Activated CD8-positive, alpha-beta memory T cell treated with anti-CD3 and anti-CD28 coated beads, Interleukin-2, amount 10 ng/mL, durations not matched to agents 7 days and 5 days (primary cell): ENCODE measurements at places on chromosomes 16 and 17. TPM values are rescaled to one million over a fixed set of nuclear protein-coding genes. Genes with fewer than 3 reads are reported as not detected.
A peak's percentile ranks its signal among the peaks of the same experiment; 100 is the strongest.

The RAB26 gene
- total RNA-seq: 0.68 TPM

The NOL11 gene
- total RNA-seq: 64.7 TPM

The TNK1 gene
- 0.54 TPM for total RNA-seq

The YBX2 gene
- total RNA-seq: 0.35 TPM

- peak; percentile 46 for DNase-seq
- no peaks in the 10 kb centered on the region for H3K27me3 ChIP-seq
- H3K27ac ChIP-seq: no peak overlapping the region
- H3K4me3 ChIP-seq: no peak overlapping the region
- no peaks in the 10 kb centered on the region for H3K36me3 ChIP-seq
These were observed 12.8 kb upstream of the PRR14 start for GRCh38 chr16:30637944-30638343.

DNA sequence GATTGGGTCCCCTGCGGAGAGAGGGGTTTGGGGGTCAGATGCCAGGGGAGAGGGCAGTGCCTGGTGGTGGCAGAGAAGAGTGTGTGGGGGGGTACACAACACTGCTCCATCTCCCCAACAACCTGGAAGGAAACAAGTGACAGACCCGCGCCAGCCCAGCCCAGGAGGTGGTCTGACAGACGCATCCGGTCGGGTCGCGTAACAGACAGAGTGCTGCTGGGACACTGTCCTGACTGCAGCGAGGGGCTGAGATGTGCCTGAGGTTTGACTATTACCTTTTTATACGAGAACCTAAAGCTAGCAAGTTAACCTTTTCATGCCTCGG, 16.2 kb downstream of the UNC13D start:
- DNase-seq: peak; percentile 70
- H3K27me3 ChIP-seq: no peaks in the 10 kb centered on the region
- peaks cover 22% of the 10 kb centered on the region for H3K4me1 ChIP-seq
- H3K27ac ChIP-seq: peak overlapping the region; percentile 90
- H3K36me3 ChIP-seq: peaks cover 22% of the 10 kb centered on the region

GRCh38 chr17:34391241-34391640, 28.2 kb upstream of the CCL1 start:
- H3K4me1 ChIP-seq: peaks cover 44% of the 10 kb centered on the region
- DNase-seq: no peak
- H3K4me3 ChIP-seq: no peak overlapping the region
- H3K27me3 ChIP-seq: peaks cover 5% of the 10 kb centered on the region

- H3K4me3 ChIP-seq: no peak overlapping the region
- no peaks in the 10 kb centered on the region for H3K4me1 ChIP-seq
- H3K27me3 ChIP-seq: no peaks in the 10 kb centered on the region
- no peaks in the 10 kb centered on the region for H3K36me3 ChIP-seq
- H3K27ac ChIP-seq: no peak overlapping the region
These were observed 125.5 kb downstream of the ZNF18 start for GRCh38 chr17:11871773-11872172.

GRCh38 chr17:47844814-47845715, 4.0 kb upstream of the SCRN2 start:
- H3K27ac ChIP-seq: no peak overlapping the region
- no peak overlapping the region for H3K4me3 ChIP-seq
- DNase-seq: no peak
- peaks cover 59% of the 10 kb centered on the region for H3K27me3 ChIP-seq
- no peaks in the 10 kb centered on the region for H3K36me3 ChIP-seq

DNA sequence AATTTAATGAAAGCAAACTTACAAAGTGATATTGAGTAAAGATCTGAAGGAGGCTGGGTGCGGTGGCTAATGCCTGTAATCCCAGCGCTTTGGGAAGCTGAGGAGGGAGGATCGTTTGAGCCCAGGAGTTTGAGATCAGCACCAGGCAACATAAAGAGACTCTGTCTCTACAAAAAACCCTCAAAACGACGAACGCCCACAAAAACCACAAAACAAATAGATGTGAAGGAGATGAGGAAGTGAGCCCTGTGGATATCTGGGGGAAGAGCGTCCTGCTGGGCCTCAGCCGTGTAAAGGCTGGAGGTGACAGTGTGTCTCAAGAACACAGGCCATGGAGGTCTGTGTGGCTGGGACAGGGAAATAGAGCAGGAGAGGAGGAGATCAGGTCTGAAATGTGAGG, 68.8 kb downstream of the ITFG1 start:
- no peak overlapping the region for H3K4me3 ChIP-seq
- no peak for DNase-seq
- peaks cover 5% of the 10 kb centered on the region for H3K4me1 ChIP-seq
- H3K27ac ChIP-seq: peak overlapping the region; percentile 21

DNA sequence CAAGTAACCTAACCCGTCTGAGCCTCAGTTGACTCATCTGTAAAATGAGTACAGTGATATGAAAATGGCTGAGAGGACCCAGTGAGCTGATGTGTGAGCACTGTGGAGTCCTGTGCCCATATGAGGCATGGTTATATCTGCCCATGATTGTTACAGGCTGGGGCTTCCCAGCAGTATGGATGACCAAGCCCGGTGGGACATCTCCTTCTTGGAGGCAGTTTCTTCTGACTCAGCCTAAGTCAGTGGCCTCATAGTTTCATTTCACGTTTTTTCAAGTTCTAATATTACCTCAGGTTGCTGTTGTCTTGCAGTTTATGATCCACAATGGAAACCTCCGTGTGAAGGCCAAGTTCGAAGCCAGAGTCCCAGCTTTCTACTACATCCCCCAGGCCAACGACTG, 4.8 kb downstream of the ADAP2 start:
- H3K4me1 ChIP-seq: peaks cover 6% of the 10 kb centered on the region
- no peaks in the 10 kb centered on the region for H3K36me3 ChIP-seq

DNA sequence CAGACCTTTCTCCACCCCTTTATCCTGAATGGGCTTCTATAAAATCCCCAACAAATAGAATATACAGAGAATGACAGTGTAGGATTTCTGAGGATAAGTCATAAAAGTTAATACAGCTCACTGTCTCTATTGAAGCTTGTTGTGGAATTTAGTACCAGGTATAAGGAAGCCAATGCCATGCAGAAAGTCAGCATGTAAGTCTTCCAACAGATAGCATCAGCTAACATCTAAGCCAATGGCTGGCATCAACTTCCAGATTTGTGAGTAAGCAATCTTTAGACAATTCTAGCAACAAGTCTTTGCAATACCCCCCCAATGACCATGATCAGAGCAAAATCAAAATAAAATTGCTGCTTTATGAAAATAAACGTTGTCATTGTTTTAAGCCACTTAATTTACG, 22.5 kb upstream of the LRRC37A3 start:
- H3K4me3 ChIP-seq: no peak overlapping the region
- peaks cover 18% of the 10 kb centered on the region for H3K4me1 ChIP-seq
- H3K36me3 ChIP-seq: no peaks in the 10 kb centered on the region
- DNase-seq: no peak

GRCh38 chr16:88697831-88698615, 8.2 kb downstream of the RNF166 start:
- peaks cover 48% of the 10 kb centered on the region for H3K4me1 ChIP-seq
- peaks cover 26% of the 10 kb centered on the region for H3K36me3 ChIP-seq
- DNase-seq: no peak
- no peak overlapping the region for H3K4me3 ChIP-seq

DNA sequence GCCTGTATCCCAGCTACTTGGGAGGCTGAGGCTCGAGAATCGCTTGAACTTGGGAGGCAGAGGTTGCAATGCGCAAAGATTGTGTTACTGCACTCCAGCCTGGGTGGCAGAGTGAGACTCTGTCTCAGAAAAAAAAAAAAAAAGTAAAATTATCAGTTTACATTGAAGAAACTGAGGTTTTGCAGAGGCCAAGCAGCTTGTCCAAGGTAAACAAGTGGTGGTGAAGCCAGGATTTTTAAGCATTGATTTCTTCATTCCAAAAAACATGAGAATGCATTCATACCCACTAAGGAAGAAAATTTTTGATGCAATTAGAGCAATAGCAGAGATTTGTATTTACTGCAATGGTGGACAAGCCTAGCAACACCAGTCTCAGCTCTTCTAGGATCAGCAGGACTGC, 52.7 kb downstream of the CENPV start:
- H3K27me3 ChIP-seq: no peaks in the 10 kb centered on the region
- no peak overlapping the region for H3K27ac ChIP-seq
- no peak overlapping the region for H3K4me3 ChIP-seq

GRCh38 chr17:41403404-41404023, 6.1 kb upstream of the KRT31 start:
- H3K4me1 ChIP-seq: peaks cover 24% of the 10 kb centered on the region
- H3K4me3 ChIP-seq: no peak overlapping the region
- no peaks in the 10 kb centered on the region for H3K27me3 ChIP-seq
- no peaks in the 10 kb centered on the region for H3K36me3 ChIP-seq
